T-helper 2 cell (primary cell): ENCODE measurements at places on chromosomes 5 and 9.

- peak; percentile 28 for DNase-seq
Measured at GRCh38 chr9:133023117-133023890, 7.5 kb upstream of the GTF3C5 start.

GRCh38 chr5:11152368-11152767, 391.3 kb upstream of the DAP start:
- no peak for DNase-seq

- DNase-seq = no peak
Measured at GRCh38 chr5:122163121-122164069, 34.0 kb downstream of the ZNF474 start.

- DNase-seq = no peak
Measured at GRCh38 chr5:54178207-54178606, 132.2 kb downstream of the ARL15 start.

DNA sequence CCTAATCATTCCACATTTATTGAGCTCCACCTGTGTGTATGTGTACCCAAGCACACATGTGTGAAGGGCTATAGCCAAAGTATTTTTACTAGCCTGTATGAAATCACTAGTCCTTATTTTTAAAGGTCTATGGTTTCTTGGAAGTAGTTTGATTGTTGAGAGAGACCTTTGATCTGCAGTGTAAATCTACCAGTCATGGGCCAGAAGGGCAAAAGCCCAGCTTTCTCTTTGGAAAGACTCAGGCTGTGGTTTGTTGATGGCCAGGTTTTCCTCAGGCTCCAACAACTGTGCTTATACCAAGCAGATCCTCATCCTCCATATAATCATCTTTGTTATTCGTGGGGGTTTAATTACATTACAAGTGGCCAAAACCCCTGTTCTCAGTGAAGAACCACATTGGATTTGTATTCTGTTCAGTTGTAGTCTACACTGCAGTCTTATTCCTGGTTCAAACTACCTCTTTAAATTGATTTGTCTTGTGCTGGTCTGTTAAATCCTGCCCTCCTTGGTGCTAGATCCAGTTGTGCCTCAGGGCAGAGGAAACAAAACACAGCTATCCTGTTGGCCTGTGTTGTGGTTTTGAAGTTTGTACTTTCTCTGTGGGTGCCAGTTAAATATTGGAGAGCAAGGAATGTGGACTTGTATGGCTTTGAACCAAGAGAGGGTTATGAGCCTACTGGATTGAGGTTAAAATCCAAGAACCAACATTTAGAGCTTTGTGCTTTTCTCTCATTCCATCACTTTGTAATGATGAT, 13.3 kb downstream of the CDC26 start:
- no peak for DNase-seq

DNA sequence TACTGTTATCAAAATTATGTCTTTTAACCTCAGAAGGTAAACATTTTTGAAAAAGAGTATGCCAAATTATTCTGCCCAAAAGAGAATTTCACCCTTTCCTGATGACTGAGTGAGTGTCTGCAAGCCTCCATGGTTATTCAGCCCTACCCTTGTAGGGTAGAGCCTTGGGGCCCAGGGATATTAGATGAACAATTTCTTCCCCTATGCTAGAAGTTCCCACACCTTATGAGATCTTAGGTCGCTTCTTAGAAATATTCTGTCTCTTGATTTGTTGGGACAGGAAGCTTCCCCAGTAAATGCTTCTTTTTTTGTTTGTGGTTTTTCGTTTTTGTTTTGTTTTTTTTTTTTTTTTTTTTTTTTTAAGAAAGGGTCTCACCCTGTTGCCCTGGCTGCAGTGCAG, 3.1 kb downstream of the CRB2 start:
- DNase-seq = no peak

DNA sequence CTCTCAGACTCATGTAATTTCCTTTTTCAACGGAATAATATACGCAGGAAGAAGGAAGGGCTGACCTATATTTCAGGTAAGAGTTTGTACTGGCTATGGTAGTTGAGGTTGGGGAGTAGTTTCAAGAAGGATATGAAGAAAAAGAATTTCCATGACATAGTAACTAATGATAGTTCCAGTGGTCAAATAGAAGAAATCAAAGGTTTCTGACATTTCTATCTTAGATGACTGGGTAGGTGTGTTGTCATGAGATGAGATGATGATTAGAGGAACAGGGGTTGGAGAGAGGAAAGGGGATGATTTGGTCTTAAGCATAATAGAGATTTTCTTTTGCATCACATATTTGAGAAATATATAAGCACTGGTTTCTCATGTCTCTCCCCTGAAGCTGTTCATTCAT, 166.0 kb downstream of the SPATA31D1 start:
- DNase-seq = no peak

DNA sequence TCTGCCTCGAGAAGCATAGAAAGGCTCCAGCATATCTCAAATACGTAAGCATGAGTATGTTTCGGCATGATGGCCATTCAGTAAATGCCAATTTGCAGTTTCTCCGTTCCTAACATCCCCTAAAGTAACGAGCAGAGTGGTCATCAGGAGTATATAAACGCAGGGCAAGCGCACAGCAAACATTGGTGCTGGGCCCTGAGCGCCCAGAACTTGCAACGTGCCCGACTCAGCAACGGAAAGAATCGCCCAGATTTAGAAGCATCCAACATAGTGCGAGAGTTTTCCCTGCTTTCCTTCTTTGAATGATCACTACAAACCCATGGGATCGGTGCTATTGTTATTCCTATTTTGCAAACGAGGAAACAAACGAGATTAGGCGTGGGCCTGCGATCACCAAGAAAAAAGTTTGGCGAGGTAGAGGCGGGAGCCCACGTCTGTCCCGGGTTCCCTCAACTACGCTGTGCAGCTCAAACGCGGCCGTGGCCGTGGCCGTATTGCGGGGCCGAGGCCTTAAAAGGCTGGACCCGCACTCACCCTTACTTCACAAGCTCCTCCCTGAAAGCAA, 505 bp downstream of the RPS14 start:
- no peak for DNase-seq

DNA sequence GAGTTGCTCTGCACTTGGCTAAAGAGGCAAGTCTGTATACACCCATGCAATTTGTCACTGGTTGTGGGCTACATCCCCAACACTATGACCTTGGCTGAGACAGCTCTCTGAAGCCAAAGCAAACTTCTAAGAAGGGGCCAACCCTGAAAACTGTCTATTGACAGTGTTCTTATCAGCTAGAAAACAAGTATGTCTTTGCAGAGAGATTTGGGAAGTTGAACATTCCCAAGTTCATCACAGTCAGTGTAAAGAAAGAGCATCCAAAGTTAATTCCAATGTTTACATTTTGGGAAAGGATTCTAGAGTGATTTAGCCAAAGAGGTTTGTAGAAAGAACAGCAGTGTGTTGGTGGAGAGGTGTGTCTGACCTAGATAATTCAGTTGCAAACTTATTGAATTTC, 711.1 kb upstream of the CHD1 start:
- no peak for DNase-seq

- DNase-seq = no peak
Measured at GRCh38 chr9:98185021-98185567, 7.3 kb downstream of the CORO2A start.

DNA sequence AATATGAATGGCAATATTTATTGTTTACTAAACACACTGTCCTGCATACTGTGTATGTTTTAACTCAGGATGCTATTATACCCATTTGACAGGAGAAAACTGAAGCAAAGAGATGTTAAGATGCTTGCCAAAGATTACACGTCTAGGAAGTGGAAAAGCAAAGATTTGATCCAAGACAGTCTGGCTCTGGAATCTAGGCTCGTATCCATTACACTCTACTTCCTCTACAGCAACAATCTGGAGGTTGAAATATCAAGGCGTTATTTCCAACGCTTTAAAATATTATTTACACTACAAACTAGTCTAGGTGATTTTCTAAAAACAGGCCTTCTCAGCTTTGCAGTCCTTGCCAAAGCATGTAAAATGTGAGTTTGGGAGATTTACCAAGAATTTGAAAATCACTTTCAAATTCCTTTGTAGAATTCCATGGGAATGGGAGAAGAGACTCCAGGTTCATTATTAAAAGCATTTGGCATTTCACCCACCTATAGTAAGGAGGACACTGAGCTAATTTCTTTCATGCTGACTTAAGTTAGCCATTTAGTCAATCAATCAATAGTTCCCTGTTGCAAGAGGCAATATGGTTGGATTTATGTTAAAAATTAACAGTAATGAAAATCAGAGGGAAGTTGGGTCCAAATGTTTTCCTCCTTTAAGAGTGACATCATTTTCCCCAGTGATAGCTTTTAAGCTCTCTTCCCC, 356.3 kb upstream of the SMARCA2 start:
- no peak for DNase-seq

DNA sequence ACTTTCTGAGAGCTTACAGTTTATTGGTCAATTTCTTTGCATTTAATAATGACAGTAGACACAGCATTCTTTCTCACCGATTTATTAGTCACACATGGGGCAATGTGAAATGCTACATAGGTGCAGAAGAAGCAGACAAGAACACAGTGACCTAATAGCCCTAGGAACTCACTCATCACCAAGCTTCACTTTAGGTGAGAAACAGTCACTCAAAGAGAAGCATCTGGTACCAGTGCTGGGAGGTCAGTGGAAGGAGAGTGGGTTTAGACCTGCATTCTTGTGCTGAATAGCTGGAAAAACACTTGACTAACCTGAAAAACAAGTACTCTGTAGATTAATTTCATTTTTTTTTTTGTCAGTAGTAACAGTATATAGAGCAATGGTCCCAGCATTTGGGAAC, 179.6 kb downstream of the GRIA1 start:
- no peak for DNase-seq

DNA sequence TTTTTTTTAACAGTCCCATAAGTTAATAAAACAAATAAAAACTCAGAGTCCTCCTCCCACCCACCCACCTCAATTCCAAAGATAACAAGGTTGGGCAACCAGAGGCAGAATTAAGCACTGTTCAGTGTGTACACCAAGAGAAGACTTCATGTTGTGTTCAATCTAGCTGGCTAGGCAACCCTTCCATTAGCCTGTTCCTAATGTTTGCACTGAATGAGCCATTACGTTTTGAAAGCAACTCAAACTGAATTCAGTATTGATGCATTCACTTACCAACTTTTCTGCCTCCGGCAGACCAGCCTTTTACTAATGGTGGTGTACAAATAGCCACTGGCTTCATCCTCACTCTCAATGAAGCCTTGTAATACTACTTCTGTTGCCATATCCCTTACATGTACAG, 47.5 kb downstream of the PBX3 start:
- DNase-seq = no peak
